Activated CD8-positive, alpha-beta T cell treated with anti-CD3 and anti-CD28 coated beads for 36 hours (primary cell): ENCODE measurements at places on chromosomes 2 and 18. TPM values are rescaled to one million over a fixed set of nuclear protein-coding genes. Genes with fewer than 3 reads are reported as not detected.

DNA sequence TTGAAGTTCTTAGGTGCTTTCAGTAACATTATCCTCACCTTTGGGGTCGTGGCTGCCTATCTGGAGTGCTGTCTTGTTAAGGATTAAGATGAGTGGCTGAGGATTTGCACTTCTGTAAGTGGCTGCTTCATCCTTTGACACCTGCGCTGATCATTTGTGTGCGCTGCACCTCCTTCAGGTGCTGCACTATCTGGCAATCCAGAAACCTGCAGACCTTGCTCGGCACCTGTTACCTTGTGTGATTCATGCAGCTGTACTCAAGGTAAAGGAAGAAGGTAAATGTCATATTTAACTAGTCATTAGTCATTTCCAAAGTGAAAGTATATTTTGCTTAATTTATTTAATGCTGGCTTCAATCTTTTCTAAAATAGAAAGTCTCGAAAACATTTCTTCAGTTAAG is 110.3 kb downstream of the RAB3GAP1 start:
- H3K4me3 ChIP-seq = no peak overlapping the region
- peak overlapping the region; percentile 20 for H3K27ac ChIP-seq
- peaks cover 28% of the 10 kb centered on the region for H3K36me3 ChIP-seq
- peaks cover 14% of the 10 kb centered on the region for H3K4me1 ChIP-seq

- H3K36me3 ChIP-seq = peaks cover 20% of the 10 kb centered on the region
- DNase-seq = peak; percentile 48
- H3K27ac ChIP-seq = peak overlapping the region; percentile 96
- peaks cover 1% of the 10 kb centered on the region for H3K27me3 ChIP-seq
Observed at GRCh38 chr2:240024766-240025165, 376 bp downstream of the NDUFA10 start.

DNA sequence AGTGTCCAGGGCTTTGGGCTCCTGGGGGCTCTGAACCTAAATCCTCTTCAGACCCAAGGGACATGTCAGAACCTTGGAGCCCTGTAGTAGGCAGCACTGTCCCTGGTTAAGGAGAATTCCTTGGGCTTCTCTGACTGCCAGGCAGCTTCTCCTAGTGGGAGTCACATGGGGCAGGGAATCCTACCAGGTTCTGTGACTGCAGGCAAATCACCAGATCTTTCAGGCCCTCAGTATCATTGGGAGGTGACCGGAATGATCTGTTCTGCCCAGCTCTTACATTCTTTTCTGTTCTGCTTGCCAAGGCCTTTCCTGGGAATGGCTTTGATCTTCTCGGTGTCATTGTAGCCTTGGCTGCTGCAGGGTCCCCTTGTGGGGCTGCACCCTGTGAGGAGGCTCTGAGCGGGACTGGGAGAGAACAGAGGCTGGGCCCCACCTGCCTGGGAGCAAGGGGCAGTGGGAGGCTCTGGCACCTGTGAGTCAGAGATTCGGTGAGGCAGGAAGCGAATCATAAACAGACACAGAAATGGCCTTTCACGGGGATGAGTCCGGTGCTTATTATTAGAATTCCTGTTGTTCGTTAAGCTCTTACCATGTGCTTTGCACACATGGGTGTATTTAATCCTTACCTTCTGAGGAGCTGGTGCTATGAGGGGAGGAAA is 14.1 kb downstream of the CEP68 start:
- no peaks in the 10 kb centered on the region for H3K27me3 ChIP-seq
- no peaks in the 10 kb centered on the region for H3K36me3 ChIP-seq
- peak; percentile 48 for DNase-seq
- H3K27ac ChIP-seq = peak overlapping the region; percentile 89

The ANKRD30B gene
- total RNA-seq = not detected
